ENCODE measurements at places on chromosomes 16 and 17.

- no peak for DNase-seq
Measured at GRCh38 chr17:79011451-79012147, 2.0 kb upstream of the CANT1 start.

DNA sequence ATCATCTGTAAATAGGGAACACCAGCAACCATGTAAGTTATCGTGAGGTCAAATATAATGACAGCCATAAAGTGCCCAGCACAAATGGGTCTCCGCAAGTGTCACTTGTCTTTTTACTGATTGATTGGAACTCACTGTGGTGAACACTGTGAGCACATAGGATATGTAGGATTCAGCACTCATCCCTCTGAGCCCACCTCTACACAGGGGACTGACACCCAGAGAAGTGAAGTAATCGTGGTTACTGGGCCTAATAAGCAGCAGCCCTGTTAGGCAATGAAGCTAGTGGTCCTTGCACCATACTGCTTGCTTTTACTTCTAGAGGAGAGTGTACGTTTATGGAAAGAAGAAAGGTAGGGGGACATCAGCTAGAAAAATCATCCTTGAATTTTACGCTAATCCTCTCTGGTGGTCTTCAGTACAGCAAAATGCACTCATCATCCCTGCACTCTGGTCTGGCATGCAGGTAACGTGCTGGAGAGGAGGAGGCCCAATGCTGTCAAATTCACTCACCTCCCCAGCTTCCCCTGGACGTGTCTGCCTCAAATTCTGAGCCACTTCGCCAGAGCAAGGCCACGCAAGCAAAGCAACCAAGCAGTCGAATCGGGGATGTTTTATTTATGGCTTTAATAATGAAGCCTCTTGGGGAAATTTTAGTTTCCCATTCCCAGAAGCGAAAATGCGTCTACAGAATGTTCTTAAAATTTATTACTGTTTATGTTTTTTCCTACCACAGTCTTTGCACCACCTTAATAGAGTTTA lies 74.7 kb downstream of the YPEL2 start:
- DNase-seq: no peak

GRCh38 chr16:1674751-1675664 lies 3.1 kb upstream of the JPT2 start:
- peak; percentile 73 for DNase-seq

- DNase-seq: no peak
Measured at GRCh38 chr17:11823862-11824261, 173.4 kb downstream of the ZNF18 start.

DNA sequence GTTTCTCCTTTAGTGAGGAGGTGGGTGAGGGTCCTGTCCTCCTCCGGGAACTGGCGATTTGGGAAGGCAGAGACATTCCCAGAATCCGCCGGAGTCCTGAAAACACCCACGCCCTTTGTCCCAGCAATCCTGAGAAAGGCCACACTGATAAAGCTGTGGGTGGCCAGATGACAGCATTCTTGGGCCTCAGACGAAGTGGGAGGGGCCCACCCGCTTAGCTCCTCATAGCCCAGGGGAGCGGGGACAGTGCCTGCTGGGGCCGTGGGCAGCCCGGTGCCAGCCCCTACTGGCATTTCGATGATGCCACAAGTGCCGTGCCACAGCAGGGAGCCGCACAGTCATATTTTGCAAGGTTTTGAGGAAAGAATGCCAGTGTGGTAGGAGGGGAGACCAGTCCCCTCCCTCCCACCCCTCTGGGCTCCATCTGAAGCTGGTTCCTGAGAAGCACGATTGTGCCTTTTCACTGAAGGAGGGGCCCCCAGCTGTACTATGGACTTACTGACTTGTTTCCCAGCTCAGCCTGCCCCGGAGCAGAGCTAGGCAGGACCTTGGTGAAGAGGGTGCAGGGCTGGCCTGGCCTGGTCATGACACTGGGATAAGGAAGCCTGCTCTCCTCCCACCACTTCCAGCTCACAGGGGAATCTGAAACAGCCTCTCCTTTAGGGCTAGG lies 20.9 kb upstream of the MPRIP start:
- DNase-seq: no peak

DNA sequence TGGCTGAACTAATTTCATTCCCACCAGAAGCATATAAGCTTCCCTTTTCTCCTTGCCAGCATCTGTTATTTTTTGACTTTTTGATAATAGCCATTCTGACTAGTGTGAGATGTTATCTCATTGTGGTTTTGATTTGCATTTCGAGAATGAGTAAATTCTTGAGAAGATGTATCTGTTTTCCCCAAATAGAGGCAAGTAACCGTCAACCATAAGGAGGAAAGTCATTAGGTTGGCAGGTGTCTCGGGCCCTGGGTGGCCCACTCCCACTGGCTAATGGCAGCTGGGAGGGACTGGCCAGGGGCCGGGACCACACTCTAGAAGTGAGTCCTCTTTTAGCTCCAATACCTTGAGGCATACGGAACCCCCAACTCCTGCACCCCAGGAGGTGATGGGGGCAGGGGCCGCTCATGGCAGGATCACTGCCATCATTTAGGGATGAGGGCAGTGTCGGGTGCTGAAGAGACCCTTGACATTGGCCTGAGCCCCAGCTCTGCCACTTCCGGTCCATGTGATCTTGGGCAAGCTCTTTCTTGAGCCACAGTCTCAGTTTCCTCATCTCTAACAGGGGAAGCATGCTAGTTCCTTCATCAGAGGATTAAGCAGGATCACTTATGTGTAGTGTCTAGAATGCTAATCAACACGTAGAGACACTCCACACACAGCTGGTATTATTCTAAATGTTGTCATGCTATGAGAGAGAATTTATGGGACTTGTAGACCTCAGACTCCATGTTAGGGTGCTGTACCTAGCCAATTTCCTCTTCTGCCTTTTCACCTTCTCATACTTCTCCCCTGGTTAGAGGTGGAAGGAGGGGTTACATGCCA lies 44.3 kb downstream of the RGS9 start:
- no peak for DNase-seq
